ENCODE measurements at places on chromosomes 1 and 21.
A peak's percentile ranks its signal among the peaks of the same experiment; 100 is the strongest.

- DNase-seq = no peak
These were observed 60.7 kb downstream of the ACOT7 start for GRCh38 chr1:6332821-6333220.

DNA sequence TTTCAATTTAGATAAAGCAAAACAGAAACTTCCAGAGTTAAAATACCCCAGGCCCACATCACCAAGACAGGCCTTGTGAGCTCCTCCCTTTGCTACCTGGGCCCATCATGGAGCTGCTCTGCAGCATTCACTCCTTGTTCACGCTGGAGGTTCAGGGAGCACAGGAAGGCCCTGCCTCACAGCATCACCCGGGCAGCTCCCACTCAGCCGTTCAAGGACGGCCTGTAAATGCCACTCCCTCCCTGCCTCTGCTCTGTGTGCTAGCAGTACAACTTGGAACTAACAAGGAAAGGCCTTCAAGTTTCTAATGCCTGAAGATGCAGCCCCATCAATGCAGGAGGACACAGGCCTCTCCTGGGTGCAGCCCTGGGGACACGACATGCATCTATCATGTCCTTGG, 11.6 kb downstream of the ATP5PO start:
- DNase-seq = no peak

GRCh38 chr1:5393603-5394002, 598.6 kb downstream of the NPHP4 start:
- DNase-seq = no peak

DNA sequence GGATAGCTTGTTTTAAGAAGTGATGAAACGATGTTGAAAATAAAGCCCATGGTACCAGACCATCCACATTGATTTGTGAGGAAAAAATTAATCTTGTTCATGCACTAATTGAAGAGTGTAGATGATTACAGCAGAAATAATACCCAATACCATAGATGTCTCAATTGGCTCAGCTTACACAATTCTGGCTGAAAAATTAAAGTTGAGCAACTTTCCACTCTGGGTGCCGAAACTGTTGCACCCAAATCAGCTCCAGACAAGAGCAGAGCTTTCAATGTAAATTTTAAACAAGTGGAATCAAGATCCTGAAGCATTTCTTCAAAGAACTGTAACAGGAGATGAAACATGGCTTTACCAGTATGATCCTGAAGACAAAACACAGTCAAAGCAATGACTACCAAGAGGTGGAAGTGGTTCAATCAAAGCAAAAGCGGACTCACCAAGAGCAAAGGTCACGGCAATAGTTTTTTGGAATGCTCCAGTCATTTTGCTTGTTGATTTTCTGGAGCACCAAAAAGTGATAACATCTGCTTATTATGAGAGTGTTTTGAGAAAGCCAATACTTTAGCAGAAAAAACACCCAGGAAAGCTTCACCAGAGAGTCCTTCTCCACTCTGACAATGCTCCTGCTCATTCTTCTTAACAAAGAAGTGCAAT, 16.1 kb upstream of the KCNA3 start:
- no peak for DNase-seq

- no peak for DNase-seq
These were observed 203.2 kb downstream of the APP start for GRCh38 chr21:25967181-25967900.

DNA sequence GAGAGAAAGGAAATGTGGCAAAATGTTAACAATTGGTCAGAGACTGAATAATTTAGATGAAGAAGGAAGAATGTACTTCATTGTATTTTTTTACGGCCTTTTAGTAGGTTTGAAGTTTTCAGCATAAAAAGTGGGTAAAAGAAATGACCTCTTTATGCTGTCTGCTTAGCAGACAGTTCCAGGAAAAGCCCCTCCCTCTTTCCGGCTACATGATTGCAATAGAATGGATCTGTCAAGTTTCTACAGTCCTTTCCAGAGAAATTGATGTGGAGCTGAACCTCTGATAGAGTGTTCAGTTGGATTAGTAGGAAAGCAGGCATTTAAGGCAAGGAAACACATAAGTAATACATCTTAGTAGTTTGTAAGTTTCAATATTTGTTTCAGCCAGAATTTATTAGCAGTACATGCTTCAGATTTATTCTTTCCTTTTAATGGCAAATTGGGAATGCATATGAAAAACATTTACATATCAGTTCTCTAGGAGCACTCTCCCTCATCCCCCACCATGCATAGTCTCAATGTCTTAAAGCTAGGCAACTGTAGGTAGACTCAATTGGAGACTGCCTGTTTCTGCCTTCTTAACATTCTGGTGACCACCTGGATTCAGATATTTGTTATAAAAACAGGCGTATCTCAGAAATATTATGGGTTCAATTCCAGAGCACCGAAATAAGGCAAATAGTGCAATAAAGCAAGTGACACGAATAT, 36.4 kb downstream of the HS2ST1 start:
- no peak for DNase-seq

DNA sequence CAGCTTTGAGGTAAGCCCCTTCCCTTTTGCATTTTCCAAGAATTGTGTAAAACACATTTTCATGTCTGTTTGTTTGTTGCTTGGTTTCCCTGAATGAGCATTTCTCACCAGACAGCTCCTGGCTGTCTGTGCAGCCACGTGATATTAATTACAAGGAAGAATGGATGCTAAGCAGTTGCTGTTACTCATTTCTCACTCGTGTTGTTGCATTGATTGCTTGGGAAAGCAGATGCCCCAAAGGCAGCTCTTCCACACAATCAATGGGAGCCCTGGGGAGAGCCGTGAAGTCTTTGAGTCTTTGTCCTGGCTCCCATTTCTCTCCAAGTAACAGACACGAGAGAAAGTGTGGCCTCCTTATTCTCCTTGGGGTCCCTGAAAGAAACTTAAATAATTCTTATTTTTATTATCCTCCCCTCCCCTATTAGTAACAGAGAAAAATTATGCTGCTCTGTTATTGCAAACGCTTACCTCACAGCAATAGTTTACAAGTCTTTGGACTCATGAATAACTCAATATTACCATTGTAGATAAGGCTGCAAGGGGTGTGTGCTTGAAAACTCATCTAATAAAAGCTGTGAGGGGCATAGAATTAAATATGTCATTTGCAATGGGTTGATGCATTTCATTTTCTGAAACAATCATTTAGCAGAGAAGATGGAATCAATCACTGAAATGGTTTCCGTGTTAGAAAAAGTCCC, 127.7 kb upstream of the CAMK1G start:
- no peak for DNase-seq

GRCh38 chr1:1433804-1434130, 1.7 kb upstream of the VWA1 start:
- DNase-seq = no peak

DNA sequence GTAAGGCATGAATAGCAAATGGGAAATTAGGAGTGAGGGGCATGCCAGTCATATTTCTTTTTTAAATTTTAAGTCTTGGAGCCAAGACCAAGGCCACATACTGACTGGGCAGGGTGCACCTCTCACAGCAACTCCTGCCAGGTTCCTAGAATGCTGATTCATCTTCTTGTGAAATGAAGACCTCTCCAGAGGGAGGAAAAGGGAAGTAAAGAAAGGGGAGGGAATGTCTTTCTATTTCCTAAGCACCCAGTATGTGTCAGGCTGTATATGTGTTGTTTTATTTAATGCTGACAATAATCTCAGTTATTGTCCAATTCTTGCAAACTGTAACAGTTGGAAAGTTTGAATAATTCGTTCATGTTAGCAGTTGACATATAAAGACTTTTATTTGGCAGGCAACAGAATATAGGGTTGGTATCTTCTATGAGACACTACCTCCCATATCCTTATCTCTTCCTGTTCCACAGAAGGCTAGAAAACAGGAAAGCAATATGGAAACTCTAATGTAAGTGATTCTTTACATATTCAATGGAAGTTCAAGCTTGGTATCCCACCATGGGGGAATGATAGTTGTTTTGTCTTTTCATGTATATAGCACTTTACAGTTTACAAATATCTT, 259.1 kb upstream of the USP24 start:
- DNase-seq = no peak

GRCh38 chr1:109256971-109257681, 7.8 kb downstream of the CELSR2 start:
- DNase-seq = no peak

GRCh38 chr1:18855573-18855972, 3.9 kb downstream of the TAS1R2 start:
- no peak for DNase-seq

GRCh38 chr21:38664315-38664714, 141.4 kb upstream of the ETS2 start:
- no peak for DNase-seq

- DNase-seq = no peak
These were observed 420.0 kb downstream of the ADGRL2 start for GRCh38 chr1:82220754-82221153.

DNA sequence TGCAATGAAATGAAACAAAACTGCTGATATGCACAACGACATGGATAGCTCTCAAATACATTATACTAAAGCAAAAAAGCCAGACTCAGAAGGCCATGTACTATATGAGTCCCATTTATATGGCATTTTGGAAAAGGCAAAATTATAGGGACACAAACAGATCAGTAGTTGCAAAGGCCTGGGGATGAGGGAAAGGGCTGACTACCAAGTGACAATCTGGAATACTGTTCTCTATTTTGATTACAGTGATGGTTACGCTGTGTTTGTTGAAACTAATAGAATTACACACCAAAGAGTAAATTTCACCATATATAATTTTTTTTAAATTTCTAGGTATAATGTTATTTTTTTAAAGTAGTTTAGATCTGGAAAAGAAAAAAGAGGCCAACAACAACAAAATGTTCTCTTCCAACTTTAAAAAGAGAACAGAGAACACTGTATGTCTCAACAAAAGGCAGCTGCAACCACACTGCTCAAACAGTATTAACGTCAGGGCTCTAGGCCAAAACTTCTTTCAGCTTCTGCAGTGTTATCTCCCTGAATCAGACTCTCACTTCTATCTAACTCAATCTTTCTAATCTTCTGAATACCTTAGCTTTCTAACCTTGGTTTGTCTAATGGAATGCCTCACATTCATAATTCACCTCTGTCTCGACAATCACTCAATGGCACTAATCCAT, 75.8 kb downstream of the FOXJ3 start:
- DNase-seq = no peak

GRCh38 chr1:154434346-154435085, 29.4 kb downstream of the IL6R start:
- DNase-seq = no peak

GRCh38 chr1:202850593-202851362, 38.2 kb downstream of the RABIF start:
- DNase-seq = no peak

DNA sequence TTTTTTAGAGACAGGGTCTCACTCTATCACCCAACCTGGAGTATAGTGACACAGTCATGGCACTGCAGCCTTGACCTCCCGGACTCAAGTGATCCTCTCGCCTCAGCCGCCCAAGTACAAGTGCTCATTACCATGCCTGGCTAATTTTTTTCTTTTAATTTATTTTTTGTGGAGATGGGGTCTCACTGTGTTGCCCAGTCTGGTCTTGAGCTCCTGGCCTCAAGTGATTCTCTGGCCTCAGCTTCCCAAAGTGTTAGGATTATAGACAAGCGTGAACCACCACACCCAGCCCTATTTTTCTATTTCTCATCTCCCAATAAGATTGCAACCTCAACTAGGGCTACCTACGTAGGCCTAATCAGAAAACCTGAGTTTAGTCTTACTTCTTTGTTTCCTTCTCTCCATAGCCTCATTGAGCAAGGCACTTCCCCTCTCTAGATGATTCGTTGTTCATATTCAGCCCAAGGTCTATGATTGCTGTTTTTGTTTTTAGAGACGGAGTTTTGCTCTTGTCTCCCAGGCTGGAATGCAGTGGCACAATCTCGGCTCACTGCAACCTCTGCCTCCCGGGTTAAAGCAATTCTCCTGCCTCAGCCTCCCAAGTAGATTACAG, 1.1 kb upstream of the KPNA6 start:
- no peak for DNase-seq

DNA sequence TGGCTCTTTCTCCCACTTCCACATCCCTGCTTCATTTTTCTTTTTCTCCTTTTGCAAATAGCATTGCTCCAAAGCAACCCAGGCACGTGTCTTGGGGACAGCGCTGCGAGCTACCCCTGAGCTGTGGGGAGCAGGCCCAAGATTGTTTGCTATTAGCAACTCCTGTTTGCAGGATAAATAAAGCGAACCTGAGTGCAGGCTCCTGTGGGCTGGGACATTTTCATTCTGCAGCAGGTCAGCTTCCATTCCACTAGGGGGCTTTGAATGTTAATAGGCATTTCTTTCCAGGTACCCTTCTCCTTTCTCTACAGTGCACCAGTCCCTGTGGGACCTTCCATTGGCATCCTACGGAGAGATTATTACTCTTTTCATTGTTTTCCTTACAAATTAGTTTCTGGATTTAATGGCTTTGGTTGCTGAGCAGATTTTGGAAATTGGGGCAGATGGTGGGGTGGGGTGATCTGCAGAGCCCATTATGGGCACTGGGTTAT, 54.0 kb downstream of the OLFML3 start:
- DNase-seq = no peak

DNA sequence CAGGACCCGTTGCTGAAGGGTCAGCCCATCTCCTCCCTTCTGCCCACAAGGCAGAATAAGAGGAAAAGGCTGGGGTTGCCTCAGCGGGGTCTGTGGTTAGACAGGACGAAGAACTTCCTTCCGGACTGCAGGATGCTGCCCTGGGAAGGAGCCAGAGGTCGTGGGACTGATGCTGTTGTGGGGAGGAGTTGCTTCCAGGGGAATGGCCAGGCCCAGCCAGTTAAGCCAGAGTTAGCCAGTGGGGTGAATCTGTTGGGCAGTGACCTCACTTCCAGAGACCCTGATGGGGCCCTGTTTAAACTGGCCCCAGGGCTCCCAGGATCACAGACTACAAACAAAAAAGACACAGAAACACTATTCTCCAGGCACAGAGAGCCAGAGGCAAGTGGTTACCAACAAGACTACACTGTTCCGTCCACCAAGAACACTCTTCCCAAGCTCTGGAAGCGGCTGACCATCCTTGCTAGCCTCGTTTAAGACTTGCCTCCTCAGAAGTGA, 13.0 kb downstream of the FAM229A start:
- peak; percentile 87 for DNase-seq

- no peak for DNase-seq
These were observed 289.7 kb downstream of the AJAP1 start for GRCh38 chr1:4944072-4944471.

- no peak for DNase-seq
These were observed 339.7 kb downstream of the USP25 start for GRCh38 chr21:16069178-16070112.

DNA sequence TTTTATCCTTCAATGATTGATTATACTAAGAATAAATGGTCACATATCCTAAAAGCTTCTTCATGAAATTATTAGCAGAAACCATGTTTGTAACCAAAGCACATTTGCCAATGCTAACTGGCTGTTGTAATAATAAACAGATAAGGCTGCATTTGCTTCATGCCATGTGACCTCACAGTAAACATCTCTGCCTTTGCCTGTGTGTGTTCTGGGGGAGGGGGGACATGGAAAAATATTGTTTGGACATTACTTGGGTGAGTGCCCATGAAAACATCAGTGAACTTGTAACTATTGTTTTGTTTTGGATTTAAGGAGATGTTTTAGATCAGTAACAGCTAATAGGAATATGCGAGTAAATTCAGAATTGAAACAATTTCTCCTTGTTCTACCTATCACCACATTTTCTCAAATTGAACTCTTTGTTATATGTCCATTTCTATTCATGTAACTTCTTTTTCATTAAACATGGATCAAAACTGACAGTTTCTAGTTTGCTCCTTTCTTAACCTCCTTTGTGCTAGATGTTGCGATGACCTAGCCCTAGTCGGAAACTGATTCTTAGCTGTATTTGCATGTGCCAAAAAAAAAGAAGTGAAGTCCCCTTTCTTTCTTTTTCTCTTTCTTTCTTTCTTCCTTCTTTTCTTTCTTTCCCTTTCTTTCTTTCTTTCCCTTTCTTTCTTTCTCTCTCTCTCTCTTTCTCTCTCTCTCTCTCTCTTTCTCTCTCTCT, 45.1 kb downstream of the MAP3K7CL start:
- DNase-seq = no peak

- no peak for DNase-seq
These were observed 61.1 kb downstream of the PLXNA2 start for GRCh38 chr1:208182880-208183645.
